ENCODE measurements at places on chromosomes 2 and 18.

GRCh38 chr2:236855866-236856847 is 229.5 kb upstream of the COPS8 start:
- DNase-seq: no peak

GRCh38 chr2:80246534-80246933 is 58.0 kb downstream of the LRRTM1 start:
- no peak for DNase-seq

DNA sequence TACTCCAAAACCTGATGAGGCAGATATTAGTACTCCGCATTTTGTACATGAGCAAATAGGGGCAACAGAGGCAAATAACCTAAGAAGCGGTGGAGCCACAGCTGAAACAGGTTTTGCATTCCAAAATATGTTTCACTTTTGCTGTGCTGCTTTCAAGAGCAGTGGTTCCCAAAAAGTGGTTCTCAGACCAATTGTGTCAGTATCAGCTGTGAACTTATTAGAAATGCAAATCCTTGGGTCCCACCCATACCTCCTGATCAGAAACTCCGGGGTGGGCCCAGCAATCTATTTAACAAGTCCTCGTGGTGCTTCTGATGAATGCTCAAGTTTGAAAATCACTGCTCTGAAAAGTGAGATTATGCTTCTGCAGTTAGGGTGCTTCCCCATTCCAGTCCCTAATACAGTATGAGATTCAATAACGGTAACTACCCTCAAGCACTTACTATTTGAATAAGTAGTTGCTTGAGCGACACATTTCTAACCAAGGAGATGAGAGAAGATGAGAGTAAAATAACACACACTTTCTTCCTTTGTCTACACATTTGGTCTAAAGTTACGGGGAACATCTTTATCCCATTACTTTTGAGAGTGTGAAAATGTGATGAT is 17.8 kb upstream of the TCF4 start:
- DNase-seq: no peak

DNA sequence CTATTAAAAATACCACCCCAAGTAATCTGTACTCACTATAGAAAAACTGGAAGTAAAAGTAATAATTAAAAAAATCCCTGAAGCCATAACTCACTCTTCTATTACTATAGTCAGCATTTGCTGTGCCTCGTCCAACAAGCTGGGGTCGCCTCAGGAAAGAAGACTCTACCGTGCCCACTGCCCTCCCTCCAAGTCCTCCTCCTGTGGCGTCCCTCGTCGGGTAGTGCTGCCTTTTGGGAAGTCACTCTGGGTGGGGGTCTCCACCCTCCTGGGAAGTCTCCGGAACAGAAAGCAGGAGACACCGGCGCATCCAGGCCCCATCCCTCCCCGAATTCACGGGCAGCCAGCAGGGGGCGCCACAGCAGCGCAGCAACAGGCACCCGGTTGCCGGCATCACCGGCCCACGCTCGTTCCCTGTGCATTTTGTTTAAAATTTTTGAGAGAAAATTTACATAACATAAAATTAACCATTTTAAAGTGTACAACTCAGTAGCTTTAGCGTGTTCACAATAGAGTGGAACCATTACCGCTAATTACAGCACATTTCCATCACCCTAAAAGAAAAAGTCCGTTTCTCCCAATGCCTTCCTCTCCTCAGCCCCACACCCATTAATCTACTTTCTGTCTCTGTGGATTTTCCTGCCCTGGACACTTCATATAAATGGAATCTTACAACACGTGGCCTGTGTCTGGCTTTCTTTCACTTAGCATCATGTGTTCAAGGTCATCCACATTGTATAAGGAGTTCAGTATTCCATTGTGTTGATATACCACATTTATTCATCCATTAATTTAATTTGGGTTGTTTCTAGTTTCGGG is 62.2 kb downstream of the ADNP2 start:
- DNase-seq: peak; percentile 42

GRCh38 chr2:28716265-28716865 is 35.3 kb upstream of the PPP1CB start:
- peak; percentile 11 for DNase-seq

DNA sequence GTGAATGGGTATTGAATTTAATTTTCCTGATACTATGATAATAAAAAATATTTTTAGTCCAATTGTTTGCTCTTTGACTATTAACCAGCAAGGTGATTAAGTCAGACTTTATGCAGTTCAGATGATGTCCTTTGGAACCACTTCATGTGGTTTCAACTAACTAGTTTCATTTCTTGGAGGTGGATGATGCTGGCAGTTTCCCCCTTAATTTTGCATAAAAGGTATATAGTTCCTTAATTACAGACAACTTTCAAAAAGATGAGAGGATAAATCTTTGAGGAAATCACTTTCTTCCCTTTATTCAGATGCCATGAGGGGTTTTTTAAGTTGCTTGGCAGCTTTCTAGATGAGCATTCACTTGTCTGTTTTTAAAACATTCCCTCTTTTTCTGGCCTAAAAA is 223.1 kb downstream of the PHLPP1 start:
- no peak for DNase-seq

- no peak for DNase-seq
Observed at GRCh38 chr18:55268628-55269275, 309.5 kb upstream of the CCDC68 start.

GRCh38 chr2:237097911-237098702 is 12.4 kb downstream of the COPS8 start:
- DNase-seq: no peak

DNA sequence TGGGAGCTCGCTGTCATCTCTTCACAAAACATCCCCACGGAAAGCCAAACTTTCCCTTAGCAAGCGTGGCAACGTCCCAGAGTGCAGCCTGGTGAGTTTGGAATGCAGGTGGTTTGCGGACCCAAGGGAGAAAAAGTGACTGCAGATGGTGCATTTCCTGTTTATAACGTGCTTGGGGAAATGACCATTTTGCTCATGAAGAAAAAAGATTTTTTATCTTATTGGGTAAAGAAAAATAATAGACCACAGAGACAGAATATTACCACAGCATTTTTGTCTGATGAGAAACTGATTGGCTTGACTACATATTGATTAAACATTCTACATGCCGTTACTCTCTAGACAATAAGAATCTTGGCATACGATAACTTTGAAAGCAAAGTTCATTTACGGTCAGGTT is 136.5 kb downstream of the COPS8 start:
- DNase-seq: no peak

DNA sequence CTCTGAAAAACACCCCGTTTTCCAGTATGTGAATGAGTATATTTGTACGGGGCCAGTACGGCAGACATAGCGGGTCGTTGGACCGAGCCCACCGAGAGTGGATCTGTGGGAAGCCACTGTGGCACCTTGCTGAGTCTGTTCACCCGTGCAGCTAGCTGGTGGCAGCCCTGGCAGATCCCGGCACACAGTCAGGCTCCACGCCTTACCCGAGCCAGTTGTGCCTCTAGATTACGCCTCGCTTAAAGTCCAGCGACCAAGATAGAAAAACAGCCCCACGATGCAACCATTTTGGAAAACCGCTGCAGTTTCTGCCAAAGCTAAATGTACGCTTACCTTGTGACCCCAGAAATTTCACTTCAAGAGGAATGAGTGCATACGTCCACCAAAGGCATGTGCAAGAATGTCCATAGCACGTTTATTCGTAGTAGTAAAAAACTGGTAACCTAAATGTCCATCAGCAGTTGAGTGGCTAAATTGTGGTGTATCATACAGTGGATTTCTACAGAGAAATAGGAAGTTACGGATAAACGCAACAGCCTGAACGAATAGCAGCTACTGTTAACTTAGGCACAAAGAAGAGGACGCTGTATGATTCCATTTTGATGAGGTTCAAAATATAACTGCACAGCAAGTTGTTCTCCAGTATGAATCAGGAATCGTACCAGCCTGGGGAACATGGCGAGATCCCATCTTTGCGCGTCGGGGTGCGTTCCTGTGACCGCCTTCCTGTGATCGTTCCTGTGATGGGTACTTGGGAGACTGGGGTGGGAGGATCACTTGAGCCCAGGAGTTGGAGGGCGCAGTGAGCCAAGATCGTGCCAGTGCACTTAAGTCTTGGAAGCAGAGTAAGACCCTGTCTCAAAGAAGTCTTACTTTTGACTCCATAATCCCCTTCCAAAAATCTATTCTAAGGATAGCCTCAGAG is 688 bp upstream of the WDR33 start:
- no peak for DNase-seq

GRCh38 chr18:74579496-74580065 is 18.1 kb upstream of the ZNF407 start:
- no peak for DNase-seq

- DNase-seq: no peak
Observed at GRCh38 chr2:29443151-29443550, 327.9 kb downstream of the CLIP4 start.

GRCh38 chr18:48542513-48543181 is 3.8 kb downstream of the CTIF start:
- no peak for DNase-seq

- DNase-seq: no peak
Observed at GRCh38 chr18:33987206-33987605, 237.5 kb downstream of the NOL4 start.

GRCh38 chr2:121015971-121016485 is 269.0 kb downstream of the TFCP2L1 start:
- no peak for DNase-seq

GRCh38 chr2:55439101-55439397 is 19.4 kb upstream of the CCDC88A start:
- DNase-seq: no peak

- no peak for DNase-seq
Observed at GRCh38 chr18:76058146-76058545, 436.9 kb downstream of the ZNF516 start.

- DNase-seq: no peak
Observed at GRCh38 chr2:206260188-206261012, 14.1 kb upstream of the ZDBF2 start.

- no peak for DNase-seq
Observed at GRCh38 chr18:71327441-71327840, 1038.6 kb downstream of the SOCS6 start.

GRCh38 chr2:29182920-29183319 is 67.7 kb downstream of the CLIP4 start:
- DNase-seq: no peak
